ENCODE measurements at places on chromosomes 7 and 10.

- DNase-seq = no peak
Measured at GRCh38 chr10:121232494-121232893, 365.8 kb downstream of the FGFR2 start.

- no peak for DNase-seq
Measured at GRCh38 chr7:76077435-76077834, 29.5 kb downstream of the MDH2 start.

GRCh38 chr7:138021889-138022288 lies 20.0 kb upstream of the CREB3L2 start:
- DNase-seq = no peak

GRCh38 chr7:5214641-5215040 lies 24.6 kb downstream of the WIPI2 start:
- no peak for DNase-seq

DNA sequence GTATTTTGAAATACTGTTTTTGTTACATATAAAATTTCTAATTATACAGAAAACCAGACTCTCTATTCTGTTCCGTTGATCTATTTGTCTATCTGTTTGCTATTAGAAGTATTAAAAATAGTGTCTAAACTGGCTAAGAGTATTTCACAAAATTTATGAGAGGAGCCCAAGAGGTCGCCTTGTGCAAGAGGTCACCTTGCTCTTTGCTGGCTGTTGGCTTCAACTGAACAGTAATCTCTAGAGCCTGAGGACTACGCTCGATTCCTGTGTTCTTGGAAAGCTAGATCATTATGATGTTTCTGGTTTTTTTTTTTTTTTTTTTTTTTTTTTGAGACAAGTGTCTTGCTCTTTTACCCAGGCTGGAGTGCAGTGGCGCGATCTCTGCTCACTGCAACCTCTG lies 428.6 kb downstream of the LRMDA start:
- DNase-seq = no peak

DNA sequence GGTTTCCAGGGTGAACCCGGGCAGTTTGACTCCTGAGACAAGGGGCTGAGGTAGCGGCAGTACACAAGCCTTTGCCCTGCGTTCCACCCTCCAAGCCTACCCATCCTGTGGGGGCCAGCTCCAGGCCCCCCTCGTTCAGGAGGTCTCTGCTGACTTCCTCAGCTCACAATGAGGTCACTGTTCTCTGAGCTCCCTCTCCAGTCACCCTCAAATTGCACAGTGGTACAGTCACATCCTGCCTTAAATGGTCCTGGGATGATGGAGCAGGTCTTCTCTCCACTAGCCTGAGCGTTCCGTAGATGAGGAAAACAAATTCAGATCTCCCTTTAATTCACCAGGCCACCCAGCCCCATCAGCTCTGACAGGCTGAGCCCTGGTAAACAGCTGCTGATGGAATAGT lies 90.2 kb downstream of the SH3PXD2A start:
- DNase-seq = no peak

GRCh38 chr10:121027371-121027770 lies 176.2 kb downstream of the WDR11 start:
- no peak for DNase-seq

- DNase-seq = no peak
Measured at GRCh38 chr10:63391812-63392211, 74.0 kb downstream of the JMJD1C start.

DNA sequence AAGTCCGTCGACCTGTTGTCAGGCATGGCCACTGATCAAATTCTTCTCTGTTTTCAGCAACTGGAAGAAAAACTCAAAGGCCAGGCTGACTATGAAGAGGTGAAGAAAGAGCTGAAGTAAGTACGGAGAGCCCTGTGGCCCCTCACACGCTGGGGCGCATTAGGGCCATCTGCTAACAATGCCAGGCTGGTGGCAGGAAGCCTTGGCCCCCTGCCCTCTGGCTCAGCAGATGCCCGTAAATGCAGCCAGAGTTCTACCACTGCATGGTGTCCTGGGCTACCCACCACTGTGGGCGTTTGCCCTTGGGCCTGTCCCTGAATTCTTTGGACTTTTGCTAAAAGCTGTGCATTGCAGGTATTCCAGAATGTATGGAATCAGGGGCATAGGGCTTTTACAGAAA lies 96.9 kb upstream of the SH2B2 start:
- DNase-seq = no peak

DNA sequence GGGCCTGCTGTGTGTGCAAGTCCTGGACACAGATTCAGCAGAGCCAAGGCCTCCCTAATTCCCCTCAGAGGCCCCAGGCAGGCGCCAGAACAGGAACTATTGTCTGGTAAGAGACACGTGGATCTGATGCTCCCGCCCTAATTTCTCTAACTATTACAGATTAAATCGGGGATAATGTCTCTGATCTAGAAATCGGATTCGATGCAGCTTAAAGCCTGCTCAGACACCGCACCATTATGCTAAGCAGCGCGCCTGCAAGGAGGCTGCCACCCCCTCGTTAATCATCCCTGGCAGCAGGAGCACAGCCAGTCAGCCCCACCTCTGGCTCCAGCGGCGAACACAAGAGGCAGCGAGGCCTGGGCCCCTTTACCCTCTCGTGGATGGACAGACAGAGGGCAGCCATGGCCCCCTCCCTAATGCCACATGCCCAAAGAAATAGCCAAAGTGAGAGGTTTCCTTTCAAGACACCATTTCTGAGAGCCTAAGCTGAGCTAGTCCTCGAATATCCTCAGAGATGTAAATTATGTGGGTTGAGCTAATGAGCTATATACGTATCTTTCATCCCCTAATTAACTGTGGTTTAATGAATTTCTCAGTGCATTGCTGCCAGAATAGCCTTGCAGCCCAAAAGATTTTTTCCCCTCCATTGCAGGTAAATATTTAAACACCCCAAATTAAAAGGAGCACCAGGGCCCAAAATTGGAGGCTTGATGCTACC lies 122.1 kb downstream of the GRID1 start:
- DNase-seq = no peak

- DNase-seq = peak; percentile 46
Measured at GRCh38 chr7:127252778-127253280, at the start of gene GRM8. Gene GRM8, minus strand, starts transcription at chr7:127252941.

- no peak for DNase-seq
Measured at GRCh38 chr7:1566687-1567048, 3.2 kb downstream of the PSMG3 start.

DNA sequence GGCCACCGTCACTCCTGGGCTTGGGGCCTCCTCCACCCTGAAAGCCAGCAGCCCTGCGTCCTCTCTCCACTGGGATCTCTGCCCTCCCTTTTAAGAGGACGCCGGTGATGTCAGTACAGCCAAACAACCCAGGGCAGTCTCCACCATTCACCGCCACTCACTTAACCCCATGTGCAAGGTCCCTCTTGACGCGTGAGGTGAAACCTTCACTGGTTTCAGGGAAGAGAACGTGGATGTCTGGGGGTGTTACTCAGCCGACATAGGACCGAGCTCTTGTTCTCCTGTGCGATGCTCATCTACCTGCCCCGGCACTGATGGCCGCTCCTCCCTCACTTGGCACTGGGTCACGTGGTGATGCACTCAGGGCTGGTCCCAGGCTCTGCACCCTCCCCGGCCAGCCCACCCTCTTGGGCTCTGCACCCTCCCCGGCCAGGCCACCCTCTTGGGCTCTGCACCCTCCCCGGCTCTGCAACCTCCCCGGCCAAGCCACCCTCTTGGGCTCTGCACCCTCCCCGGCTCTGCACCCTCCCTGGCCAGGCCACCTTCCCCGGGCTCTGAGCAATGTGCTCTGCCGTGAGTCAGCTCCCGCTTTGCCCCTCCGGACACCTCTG lies 36.1 kb downstream of the ADGRA1 start:
- DNase-seq = no peak

DNA sequence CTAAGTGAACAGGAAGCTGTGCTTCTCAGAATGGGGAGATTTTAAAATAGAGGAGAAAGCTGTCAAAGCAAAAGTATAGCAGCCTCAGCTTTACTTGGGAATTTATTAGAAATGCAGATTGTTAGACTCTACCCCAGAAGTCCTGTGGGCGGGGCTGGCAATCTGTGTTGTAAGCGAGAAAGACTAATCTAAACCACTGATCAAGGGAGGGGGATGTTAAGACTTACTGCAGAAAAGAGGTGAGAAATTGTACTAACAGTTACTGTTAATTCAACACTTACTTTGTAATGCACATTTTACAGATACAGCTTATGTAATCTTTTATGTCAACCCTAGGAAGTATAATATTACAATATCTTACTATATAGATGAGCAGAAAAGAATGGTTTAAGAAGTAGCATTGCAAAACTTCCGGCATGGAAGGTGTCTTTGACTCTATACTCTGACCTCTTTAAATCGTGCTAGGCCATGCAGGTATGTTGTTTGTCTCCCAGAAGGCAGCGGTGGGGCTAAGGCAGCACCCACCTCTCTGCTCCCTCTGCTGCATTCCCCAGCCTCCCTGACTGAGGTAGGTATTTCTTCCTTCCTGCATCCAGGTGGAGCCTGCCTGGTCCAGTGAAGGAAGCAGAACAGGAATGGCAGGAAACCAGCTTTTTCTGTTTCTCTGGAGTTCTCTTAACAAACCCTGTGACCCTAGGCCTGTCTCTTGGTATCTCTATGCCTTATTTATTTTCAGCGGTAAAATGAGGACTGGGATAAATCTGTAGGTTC lies 462.2 kb downstream of the AUTS2 start:
- DNase-seq = no peak

DNA sequence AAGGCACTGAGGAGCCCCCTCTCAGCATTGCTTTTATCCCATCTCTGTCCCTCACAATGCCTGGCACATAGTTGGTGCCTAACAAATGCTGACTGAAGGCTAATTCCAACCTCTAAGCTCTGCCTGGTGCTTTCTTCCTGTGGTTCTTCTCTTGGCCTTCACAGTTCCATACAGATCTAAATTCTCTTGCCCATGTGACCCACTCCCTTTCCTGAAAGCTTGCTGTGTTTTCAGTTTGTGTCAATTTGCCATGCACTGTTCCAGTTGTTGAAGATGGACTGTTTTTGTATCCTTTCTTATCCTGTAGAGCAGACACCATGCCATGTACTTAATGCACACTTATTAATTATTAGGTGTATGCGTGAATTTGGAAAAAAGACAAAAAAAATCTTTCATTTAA lies 9.2 kb downstream of the TBXAS1 start:
- no peak for DNase-seq

GRCh38 chr10:14074062-14074884 lies 256.5 kb downstream of the FRMD4A start:
- DNase-seq = peak; percentile 65

GRCh38 chr10:103933557-103934121 lies 15.7 kb upstream of the STN1 start:
- DNase-seq = no peak

- no peak for DNase-seq
Measured at GRCh38 chr7:25574828-25575227, 346.5 kb upstream of the NPVF start.

GRCh38 chr7:2152646-2153045 lies 80.1 kb downstream of the MAD1L1 start:
- no peak for DNase-seq

- no peak for DNase-seq
Measured at GRCh38 chr10:112491144-112491543, 44.1 kb downstream of the VTI1A start.

- no peak for DNase-seq
Measured at GRCh38 chr7:116259871-116260440, 49.6 kb downstream of the TES start.

- DNase-seq = no peak
Measured at GRCh38 chr7:35003679-35004303, 33.5 kb downstream of the DPY19L1 start.

- DNase-seq = no peak
Measured at GRCh38 chr7:28166982-28167715, 13.4 kb downstream of the JAZF1 start.

- DNase-seq = no peak
Measured at GRCh38 chr10:87865241-87865881, 1.9 kb downstream of the PTEN start.

- no peak for DNase-seq
Measured at GRCh38 chr7:25500393-25500921, 272.2 kb upstream of the NPVF start.

DNA sequence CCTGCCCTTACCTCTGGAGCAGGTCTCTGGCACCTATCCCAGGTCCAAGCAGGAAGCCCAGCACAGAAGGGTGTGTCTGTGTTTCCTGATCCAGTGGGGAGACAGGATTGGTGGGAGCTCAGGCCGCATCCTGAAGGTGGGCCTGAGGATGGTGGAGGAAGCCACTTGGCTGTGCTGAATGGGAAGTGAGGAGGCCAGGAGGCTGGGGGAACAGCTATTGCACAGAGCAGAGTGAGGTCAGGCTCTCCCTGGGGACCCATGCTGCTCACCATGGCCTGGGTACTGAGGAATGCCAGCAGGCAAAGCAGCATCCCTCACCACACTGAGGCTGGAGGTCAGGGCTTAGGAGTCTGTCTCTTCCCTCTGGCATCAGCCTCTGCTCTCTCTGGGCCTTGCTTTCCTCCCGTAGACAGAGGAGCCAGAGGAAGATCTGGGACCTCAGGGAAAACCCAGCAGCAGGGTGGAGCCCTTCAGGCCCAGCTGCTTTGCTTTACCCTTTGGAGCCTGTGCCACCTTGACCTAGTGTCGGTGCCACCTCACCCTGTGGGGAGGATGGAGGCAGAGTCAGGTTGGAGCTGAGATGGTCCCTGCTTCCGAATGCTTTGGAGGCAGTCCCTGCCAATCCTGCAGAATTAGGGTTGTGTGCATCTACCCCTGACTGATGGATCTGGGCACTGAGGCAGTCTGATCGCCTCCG lies 39.0 kb downstream of the CDH23 start:
- DNase-seq = no peak

DNA sequence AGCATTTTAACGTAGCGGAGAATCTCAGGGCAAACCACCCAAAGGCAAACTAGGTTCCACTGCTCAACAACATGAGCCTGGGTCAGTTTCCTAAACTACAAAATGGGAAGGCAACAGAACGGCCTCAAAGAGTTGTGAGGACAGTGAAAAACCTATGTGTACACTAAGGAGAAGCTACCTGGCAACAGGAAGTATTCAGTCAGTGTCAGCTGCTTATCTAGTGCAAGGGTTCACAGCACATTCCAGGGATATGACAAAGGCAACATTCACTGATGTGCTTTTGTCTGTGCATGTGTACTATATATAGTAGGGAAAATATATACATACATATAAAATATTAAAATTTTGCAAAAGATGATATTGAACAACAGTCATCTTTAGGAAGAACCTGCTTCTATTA lies 17.2 kb downstream of the NUDCD3 start:
- DNase-seq = no peak

DNA sequence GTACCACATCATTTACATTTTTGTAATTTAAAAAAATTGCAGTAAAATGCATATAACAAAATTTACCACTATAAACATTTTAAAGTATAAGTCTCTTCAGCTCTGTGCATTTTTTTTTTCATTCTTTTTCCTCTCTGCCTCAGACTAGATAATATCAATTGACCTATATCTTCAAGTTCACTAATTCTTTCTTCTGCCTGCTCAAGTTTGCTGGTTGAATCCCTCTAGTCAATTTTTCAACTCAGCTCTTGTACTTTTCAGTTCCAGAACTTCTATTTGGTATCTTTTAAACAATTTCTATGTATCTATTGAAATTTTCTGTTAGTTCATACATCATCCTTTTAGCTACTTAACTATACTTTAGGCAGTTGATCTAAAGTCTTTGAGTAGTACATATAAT lies 112.0 kb downstream of the MICU1 start:
- DNase-seq = no peak

- no peak for DNase-seq
Measured at GRCh38 chr7:22320416-22320815, 36.5 kb downstream of the RAPGEF5 start.

GRCh38 chr7:108073305-108074070 lies 56.7 kb downstream of the LAMB4 start:
- no peak for DNase-seq

All from NCI-H748 treated with DMSO at 0.1 percent for 48 hours (cell line).